ENCODE measurements at places on chromosomes 1 and 21. TPM values are rescaled to one million over a fixed set of nuclear protein-coding genes. Genes with fewer than 3 reads are reported as not detected.

The KCNK2 gene
- 8.0 TPM for total RNA-seq

The CR1 gene
- total RNA-seq, result not detected

The CAMK1G gene
- total RNA-seq, result 7.3 TPM

The VASH2 gene
- total RNA-seq, result 0.48 TPM

The MAN1C1 gene
- 2.8 TPM for total RNA-seq

The ITLN1 gene
- not detected for total RNA-seq

The CCDC30 gene
- total RNA-seq, result 0.84 TPM

The LRRC8B gene
- total RNA-seq, result 1.1 TPM

The PAPPA2 gene
- total RNA-seq, result under 0.01 TPM
